ENCODE measurements at places on chromosomes 2 and 18.

DNA sequence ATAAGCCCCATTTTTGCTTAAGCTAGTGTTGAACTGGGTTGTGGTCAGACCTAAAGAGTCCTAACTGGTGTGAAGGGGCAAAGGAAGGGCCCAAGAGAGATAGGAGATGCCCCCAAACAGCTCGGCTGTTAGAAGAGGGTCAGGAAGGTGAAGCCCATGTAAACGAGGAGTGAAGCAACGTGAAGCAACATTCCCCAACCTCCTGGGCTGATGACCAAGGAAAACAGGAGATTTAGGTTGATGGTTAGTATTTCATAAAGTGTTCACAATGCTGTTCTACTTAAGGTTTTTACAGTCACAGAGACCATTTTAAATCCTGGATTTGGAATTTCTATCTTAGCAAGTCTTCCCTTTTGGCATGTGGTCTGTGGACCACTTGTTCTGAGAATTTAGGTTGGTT is 144.0 kb upstream of the SERPINE2 start:
- no peak for DNase-seq

DNA sequence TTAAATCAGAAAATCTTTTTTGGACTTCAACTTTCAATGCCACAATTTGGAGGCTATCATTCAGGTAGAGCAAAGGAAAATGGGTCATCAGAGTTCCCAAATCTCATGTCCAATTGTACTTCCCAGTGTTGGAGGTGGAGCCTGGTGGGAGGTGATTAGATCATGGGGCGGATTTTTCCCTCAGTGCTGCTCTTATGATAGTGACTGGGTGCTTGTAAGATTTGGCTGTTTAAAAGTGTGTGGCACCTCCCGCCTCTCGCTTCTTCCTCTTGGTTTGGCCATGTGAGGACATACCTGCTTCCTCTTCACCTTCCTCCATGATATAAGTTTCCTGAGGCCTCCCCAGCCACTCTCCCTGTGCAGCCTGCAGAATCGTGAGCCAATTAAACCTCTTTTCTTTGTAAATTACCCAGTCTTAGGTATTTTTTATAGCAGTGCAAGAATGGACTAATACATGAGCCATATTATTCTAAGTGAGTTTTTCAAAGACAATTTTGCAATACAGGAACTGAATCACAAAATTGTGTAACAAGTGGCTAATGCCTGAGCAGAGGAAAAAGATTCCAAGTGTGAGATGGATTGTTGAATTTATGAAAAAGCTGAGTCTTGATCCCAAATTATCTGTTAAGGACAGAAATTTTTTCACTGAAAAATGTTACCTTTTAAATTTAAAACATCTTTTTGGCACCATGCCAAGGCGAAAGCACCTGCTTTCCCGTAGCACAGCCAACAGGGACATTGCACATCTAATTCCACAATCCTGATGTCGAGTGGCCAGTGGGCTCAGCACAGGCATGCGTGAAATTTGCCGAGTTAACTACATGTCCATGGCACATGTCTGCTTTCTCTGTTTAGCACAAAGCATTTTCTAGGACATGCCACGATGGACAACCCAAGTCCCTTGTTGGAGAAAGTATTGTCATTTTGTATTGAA is 150.9 kb downstream of the COL6A3 start:
- DNase-seq, result no peak

- no peak for DNase-seq
These were observed 168.2 kb upstream of the LRP1B start for GRCh38 chr2:142299021-142299420.

DNA sequence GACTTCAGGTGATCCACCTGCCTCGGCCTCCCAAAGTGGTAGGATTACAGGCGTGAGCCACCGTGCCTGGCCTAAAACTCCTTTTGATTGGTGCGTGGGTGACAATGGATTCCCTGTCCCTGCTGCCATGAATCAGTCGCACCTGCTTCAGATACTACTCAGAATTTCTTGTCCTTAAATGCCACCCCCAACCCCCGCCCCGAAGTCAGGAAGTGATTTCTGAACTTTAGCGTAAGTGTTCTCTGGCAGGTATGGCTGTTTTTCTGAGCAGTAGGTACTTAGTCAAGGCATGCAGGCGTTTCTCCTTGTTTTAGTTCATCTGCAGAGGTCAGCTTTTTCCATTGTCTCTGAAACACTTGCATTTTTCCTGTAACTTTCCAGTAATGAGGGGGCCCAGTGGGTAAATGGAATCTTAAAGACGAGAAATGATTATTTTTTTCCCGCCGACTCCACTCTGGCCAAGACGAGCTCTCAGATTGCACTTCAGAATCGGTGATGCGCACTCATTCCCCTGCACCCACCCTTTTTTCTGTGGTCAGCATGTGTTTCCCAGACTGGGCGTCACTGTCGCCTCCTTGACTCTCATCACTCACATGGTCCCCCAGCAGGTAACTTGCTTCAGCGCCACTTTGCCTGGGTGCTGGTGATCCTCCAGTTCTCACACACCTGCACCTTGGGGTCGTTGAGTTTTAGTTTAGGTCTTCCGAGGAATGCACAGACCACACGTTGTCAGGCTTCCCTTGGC is 179.7 kb downstream of the GBX2 start:
- no peak for DNase-seq

DNA sequence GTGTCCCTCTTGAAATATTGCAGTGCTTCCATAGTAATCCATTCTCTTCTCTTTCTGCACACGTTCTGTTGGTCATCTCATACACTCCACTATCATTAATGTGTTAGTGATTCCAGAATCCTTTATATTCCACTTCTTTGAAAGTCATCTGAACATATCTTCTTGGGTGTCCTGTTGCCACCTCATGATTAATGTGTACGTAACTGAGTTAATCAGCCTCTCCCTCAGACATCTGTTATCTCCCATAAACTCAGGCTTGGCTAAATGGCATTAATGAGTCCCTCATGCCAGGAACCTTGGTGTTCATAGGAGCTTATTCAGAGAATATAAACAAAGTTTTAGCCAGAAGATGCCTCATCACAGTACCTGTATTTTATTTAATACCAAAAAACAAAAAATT is 126.4 kb downstream of the NCOA1 start:
- DNase-seq, result no peak

DNA sequence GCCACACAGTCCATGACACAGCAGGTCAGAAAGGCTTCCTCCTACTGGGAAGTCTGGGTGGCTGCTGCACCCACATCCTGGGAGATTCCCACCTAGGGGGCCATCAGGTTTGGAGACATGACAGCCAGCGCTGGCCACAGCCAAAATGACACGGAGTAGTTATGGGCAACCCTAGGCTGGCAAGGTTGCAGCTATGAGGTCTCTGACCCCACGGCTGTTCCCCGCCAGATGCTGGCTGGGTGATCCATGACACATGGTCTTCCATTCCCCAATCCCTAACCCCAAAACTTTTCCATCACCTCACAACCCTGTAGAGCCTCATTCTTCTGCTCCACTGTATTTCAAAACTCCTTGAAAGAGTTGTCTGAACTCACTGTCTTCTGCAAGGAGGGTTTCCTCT is 42.7 kb upstream of the EPAS1 start:
- DNase-seq, result no peak

DNA sequence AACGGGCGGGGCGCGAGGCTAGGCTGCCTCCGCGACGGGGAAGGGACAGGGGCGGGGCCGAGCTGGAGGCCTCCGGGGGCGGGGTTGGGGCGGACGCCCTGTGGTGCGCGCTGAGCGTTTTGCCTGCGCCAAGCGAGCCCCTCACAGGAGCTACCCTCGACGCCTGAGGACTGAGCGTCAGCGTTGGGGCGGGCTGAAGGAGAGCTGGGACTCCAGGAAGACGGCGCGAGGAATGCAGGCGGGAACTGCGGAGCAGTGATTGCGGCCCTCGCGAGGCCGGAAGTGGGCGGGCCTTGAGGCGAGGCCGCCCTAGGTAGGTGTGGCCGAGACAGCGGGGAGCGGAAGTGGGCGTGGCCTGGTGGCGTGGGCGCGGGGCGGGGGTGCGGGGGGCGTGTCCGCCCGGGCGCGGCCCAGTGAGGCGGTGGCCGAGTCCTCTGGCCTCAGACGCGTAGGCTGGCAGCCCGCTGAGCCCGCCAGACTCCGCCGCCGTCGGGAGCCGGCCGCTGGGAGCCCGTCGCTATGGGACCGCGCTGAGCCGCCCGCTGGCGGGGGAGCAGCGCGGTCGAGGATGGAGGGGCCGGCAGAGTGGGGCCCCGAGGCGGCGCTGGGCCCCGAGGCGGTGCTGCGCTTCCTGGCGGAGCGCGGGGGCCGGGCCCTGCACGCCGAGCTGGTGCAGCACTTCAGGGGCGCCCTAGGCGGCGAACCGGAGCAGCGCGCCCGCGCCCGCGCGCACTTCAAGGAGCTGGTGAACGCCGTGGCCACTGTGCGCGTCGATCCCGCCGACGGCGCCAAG is at the start of the genes SEPTIN10 and SOWAHC:
Gene SEPTIN10 (minus strand): TSS at position 45 of the 793 bp plus-strand sequence. CDS start 139 bp downstream, outside the sequence.
Gene SOWAHC (plus strand): TSS at position 443 of the 793 bp plus-strand sequence. CDS start 126 bp downstream, at position 569.
- DNase-seq, result peak; percentile 67

GRCh38 chr2:133768256-133768655 is 200.0 kb upstream of the NCKAP5 start:
- DNase-seq, result no peak
